Activated T-helper 2 cell treated with anti-CD3 and anti-CD28 coated beads, Interferon-gamma antibody, Interleukin-2, Interleukin-4, amounts not matched to agents 10 μg/mL and 5 μg/mL and 100 μg/mL, durations not matched to agents 14 hours and 24 hours and 36 hours (primary cell): ENCODE measurements at places on chromosomes 6 and 20. TPM values are rescaled to one million over a fixed set of nuclear protein-coding genes. Genes with fewer than 3 reads are reported as not detected.

DNA sequence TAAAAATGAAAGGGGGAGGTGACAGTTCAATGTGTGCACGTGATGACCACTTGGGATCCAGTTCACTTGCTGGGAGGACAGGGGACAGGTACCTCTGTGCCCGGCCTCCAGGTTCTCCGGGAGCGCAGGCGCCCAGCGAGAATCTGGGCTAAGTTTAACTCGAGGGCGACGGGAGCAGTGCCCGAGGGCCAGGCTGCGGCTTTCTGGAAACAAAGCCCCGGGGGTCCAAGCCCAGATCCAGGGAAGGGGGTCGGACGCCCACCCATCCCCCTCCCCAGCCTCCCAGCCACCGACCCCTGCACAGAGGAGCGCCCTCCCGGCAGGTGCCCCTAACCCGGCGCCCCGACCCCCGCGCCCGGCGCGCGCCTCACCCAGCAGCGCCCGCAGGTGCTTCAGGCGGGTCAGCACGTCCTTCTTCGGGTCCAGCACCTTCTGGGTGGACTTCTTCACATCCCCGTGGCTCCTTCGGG lies 405 bp downstream of the RALGAPA2 start:
- H3K36me3 ChIP-seq: peaks cover 23% of the 10 kb centered on the region
- peak overlapping the region; percentile 79 for H3K27ac ChIP-seq
- peaks cover 28% of the 10 kb centered on the region for H3K4me1 ChIP-seq
- no peaks in the 10 kb centered on the region for H3K27me3 ChIP-seq
- DNase-seq: no peak
- H3K4me3 ChIP-seq: peak overlapping the region; percentile 87

- peaks cover 40% of the 10 kb centered on the region for H3K4me1 ChIP-seq
- H3K27ac ChIP-seq: peak overlapping the region; percentile 90
- DNase-seq: peak; percentile 66
- H3K27me3 ChIP-seq: no peaks in the 10 kb centered on the region
- peak overlapping the region; percentile 72 for H3K4me3 ChIP-seq
- H3K36me3 ChIP-seq: peaks cover 48% of the 10 kb centered on the region
These were observed 10.0 kb downstream of the SLCO4A1 start for GRCh38 chr20:62652041-62652893.

DNA sequence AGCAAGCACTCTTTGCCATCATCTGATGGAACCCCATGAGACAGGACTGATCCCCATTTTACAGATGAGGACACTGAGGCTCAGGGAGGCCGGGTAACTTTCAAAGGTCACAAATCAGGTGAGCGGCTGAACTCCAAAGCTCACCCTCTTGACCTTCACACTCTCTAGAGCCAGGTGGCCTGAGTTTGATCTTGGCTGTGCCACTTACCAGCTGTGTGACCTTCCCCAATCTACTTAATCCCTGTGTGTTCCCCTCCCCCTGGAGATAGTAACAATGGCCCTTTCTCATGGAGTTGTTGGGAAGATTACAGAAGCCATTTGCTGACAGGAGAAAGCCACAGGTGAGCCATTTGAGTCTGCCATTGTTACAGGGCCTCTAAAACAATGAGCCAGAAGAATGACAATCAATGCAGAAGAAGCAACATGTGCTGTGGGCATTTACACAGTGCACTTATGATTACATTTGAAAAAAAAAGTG lies 34.5 kb downstream of the BMP7 start:
- no peak overlapping the region for H3K4me3 ChIP-seq
- H3K27me3 ChIP-seq: peaks cover 15% of the 10 kb centered on the region
- H3K4me1 ChIP-seq: no peaks in the 10 kb centered on the region
- H3K36me3 ChIP-seq: no peaks in the 10 kb centered on the region

DNA sequence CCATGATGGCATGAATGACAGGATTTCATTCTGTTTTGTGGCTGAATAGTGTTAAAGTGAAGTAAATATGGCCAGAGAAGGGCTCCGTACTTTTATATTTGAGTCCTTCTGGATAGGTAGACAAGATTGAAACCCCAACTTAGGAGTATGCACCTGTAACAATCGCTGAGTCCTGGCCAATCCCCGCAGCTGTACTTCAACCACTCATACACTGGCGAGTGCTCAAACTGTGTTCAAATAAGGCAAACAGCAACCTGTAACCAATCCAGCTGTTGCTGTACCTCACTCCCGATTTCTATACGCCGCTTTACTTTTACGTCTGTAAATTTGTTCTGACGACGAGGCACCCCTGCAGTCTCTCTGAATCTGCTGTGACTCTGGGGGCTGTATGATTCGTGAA lies 6.7 kb downstream of the TTLL2 start:
- H3K36me3 ChIP-seq: no peaks in the 10 kb centered on the region
- DNase-seq: no peak
- H3K4me3 ChIP-seq: no peak overlapping the region
- peaks cover 4% of the 10 kb centered on the region for H3K4me1 ChIP-seq
- H3K27me3 ChIP-seq: no peaks in the 10 kb centered on the region
- H3K27ac ChIP-seq: no peak overlapping the region

DNA sequence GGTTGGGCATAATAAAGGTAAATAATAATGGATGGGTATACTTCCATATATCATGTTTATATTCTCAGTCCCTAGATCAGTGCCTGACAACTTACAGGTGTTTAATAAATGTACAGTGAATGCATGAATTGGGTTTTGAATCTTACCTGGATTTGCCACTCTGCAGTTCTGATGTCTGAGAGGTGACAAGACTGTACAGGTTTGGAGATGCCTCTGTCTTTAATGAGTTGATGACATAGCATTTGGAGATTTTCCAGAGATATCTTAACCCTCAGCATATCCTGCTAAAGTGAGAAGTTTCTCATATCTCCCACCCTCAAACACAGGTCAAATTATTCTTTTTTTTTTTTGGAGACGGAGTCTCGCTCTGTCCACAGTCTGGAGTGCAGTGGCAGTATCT lies 2.2 kb downstream of the ANKS1A start:
- H3K4me3 ChIP-seq: no peak overlapping the region
- peaks cover 3% of the 10 kb centered on the region for H3K36me3 ChIP-seq
- H3K4me1 ChIP-seq: peaks cover 16% of the 10 kb centered on the region
- DNase-seq: no peak
- no peak overlapping the region for H3K27ac ChIP-seq
- peaks cover 14% of the 10 kb centered on the region for H3K27me3 ChIP-seq

GRCh38 chr6:92757925-92758324 lies 661.4 kb downstream of the EPHA7 start:
- H3K27me3 ChIP-seq: no peaks in the 10 kb centered on the region
- no peak overlapping the region for H3K27ac ChIP-seq
- no peaks in the 10 kb centered on the region for H3K4me1 ChIP-seq
- no peaks in the 10 kb centered on the region for H3K36me3 ChIP-seq
- no peak overlapping the region for H3K4me3 ChIP-seq

DNA sequence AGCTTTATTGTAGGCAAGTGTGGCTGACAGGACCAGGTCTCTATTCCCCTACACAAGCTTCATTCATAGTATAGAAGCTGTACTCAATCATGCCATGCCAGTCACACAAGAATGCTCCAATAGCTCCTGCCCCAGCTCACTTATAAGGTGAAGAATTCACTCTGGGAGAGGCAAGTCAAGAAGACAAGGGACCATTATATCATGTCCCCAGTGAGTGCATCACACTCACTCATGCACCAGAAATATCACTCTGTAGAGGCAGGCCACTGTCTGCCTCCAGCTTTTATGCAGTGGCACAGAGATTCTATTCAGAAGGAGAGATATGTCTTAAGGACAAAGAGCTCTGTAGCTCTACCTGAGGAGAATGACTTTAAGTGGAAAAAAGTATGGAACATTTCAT lies 263.2 kb downstream of the GJA1 start:
- peaks cover 2% of the 10 kb centered on the region for H3K27me3 ChIP-seq
- no peak overlapping the region for H3K27ac ChIP-seq
- DNase-seq: no peak
- no peak overlapping the region for H3K4me3 ChIP-seq
- no peaks in the 10 kb centered on the region for H3K4me1 ChIP-seq

DNA sequence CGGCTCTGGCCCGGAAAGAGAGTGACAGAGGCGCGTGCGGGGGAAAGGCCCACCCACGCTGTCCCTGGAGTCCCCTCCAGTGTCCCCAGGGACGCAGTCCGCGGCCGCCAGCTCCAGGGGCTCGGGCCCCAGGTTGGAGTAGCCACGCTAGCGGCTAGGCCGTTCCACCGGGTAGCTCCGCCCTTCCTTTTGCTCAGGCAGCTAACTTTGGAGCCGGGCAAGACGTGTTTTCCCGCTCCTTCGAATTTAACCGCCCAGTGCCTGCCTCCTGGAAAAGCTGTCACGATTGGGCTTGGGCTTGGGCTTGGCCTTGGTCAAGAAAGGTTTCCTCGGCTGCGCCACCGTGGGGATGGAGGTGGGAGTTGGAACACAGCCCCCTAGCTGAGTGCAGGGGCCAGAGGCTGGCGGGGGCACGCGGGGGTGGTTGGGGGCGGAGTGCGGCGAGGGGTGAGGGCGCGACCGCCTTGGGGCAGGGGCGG lies 4.7 kb downstream of the LINC00237 start:
- peaks cover 34% of the 10 kb centered on the region for H3K4me1 ChIP-seq
- H3K27ac ChIP-seq: no peak overlapping the region
- no peak for DNase-seq
- peaks cover 75% of the 10 kb centered on the region for H3K27me3 ChIP-seq
- H3K4me3 ChIP-seq: peak overlapping the region; percentile 5

DNA sequence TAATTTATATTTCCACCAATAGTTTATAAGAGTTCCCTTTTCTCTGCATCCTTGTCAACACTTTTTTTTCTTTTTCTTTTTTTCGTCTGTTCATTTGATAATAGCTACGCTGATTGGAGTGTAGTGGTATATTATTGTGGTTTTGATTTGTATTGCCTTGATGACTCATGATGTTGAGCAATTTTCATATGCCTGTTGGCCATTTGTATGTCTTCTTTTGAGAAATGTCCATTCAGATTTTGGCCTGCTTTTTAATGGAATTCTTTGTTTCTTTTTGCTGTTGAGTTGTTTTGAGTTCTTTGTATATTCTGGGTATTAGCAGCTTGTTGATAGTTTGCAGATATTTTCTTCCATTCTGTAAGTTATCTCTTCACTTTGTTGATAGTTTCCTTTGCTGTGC lies 773.4 kb downstream of the KIF16B start:
- H3K27me3 ChIP-seq: no peaks in the 10 kb centered on the region
- DNase-seq: no peak
- no peaks in the 10 kb centered on the region for H3K36me3 ChIP-seq
- no peak overlapping the region for H3K27ac ChIP-seq
- H3K4me1 ChIP-seq: no peaks in the 10 kb centered on the region
- no peak overlapping the region for H3K4me3 ChIP-seq

DNA sequence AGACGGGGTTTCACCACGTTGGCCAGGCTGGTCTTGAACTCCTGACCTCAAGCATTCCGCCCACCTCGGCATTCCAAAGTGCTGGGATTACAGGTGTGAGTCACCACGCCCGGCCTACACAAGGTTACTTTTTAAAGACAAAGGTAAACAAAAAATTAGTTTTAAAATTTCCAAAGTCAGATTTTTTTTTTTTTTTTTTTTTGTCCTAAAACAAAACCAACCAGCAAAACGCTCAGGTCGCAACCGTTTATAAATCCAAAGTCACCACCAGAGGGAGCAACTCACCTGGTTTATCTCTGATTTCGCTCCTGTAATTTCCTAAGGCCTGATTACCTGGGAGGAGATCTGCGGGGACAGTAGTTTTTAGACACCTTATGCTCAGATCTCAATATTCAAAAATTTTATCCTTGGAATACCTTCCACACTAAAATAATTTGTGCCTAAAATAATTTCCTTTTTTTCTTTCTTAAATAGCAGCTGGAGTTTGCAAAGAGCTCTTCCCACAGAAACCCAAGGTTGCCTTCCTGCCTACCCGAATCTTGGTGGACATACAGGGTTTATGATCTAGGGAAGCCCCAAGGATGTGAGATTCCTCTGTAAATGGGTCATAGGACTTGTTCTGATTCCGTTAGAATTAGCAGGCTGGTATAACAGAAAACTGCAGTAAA lies 19.8 kb upstream of the TREM1 start:
- H3K4me1 ChIP-seq: peaks cover 8% of the 10 kb centered on the region
- no peak overlapping the region for H3K27ac ChIP-seq
- H3K4me3 ChIP-seq: no peak overlapping the region
- H3K27me3 ChIP-seq: peaks cover 57% of the 10 kb centered on the region

- H3K4me3 ChIP-seq: no peak overlapping the region
- H3K36me3 ChIP-seq: no peaks in the 10 kb centered on the region
- DNase-seq: no peak
- no peaks in the 10 kb centered on the region for H3K4me1 ChIP-seq
- no peak overlapping the region for H3K27ac ChIP-seq
These were observed 1066.5 kb upstream of the MANEA start for GRCh38 chr6:94510877-94511276.

DNA sequence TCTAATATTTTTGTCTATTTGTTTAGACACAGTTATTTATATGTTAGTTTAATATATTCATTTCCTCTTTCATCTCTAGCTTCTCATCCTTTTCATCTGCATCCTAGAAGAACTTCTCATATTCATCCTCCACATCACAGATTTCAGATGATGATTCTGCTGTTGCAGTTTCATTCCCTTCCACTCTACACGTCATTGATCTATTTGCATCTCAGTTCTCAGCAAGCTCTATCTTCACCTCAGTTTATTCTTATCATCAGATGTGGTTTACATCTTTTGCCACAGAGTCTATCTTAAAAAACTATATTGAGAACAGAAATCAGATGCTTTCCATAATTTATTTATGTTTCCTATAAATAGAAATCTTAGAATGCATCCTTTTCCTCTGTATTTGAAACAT lies 13.3 kb downstream of the SLC2A12 start:
- peaks cover 33% of the 10 kb centered on the region for H3K27me3 ChIP-seq
- H3K4me3 ChIP-seq: no peak overlapping the region
- H3K36me3 ChIP-seq: no peaks in the 10 kb centered on the region
- peaks cover 24% of the 10 kb centered on the region for H3K4me1 ChIP-seq

DNA sequence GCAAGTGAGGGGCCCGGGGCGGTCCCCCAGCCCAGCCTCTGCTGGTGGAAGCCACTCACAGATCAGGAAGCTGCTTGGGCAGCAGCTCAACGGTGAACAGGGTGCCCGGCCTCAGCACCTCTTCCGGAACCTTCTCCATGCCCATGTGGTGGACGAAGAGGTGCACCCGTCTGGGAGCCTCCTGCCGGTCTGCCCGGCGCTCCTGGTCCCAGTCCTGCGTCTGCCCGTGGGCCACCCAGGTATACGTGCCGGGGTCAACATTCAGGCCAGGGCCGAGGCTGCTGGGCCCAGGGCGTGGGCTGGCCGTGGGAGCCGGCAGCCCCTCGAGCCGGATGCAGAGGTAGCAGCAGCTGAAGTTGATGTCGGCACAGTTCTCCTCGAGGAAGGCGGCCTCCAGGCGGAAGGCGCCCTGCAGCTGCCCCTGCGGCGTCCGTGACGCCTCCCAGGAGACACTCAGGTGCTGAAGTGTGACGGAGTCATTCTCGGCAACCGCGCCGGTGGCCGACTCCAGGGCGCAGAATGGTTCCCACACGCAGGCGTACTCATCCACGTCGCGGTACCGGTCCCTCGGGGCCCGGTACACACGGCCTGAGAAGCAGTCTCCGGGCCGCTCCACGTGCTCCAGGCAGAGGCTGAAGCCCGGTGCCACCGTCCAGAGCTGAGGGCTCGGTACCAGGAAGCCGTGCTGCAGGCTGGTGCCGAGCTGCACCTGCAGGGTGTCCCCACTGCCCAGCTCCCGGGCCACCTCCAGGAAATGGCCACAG lies 8.7 kb downstream of the FNDC11 start:
- H3K27ac ChIP-seq: no peak overlapping the region
- DNase-seq: no peak
- peaks cover 16% of the 10 kb centered on the region for H3K36me3 ChIP-seq
- H3K4me3 ChIP-seq: no peak overlapping the region
- H3K4me1 ChIP-seq: peaks cover 6% of the 10 kb centered on the region

Gene SCRT2
- total RNA-seq: not detected in 2 replicates

Gene AIF1
- 71.8 and 78.2 TPM in 2 replicates for total RNA-seq

Gene HLA-DRB5
- 10.6 and 12.6 TPM in 2 replicates for total RNA-seq

Gene MOCS1
- 1.2 and 1.6 TPM in 2 replicates for total RNA-seq

Gene NKX2-2
- total RNA-seq: not detected in 2 replicates

Gene MED23
- 40.4 and 43.6 TPM in 2 replicates for total RNA-seq

Gene RAMACL
- total RNA-seq: 0.32 TPM in 1 of 2 replicates, not detected in the other

Gene LY6G6C
- total RNA-seq: not detected in 2 replicates
